ENCODE measurements at places on chromosomes 3 and 15.

DNA sequence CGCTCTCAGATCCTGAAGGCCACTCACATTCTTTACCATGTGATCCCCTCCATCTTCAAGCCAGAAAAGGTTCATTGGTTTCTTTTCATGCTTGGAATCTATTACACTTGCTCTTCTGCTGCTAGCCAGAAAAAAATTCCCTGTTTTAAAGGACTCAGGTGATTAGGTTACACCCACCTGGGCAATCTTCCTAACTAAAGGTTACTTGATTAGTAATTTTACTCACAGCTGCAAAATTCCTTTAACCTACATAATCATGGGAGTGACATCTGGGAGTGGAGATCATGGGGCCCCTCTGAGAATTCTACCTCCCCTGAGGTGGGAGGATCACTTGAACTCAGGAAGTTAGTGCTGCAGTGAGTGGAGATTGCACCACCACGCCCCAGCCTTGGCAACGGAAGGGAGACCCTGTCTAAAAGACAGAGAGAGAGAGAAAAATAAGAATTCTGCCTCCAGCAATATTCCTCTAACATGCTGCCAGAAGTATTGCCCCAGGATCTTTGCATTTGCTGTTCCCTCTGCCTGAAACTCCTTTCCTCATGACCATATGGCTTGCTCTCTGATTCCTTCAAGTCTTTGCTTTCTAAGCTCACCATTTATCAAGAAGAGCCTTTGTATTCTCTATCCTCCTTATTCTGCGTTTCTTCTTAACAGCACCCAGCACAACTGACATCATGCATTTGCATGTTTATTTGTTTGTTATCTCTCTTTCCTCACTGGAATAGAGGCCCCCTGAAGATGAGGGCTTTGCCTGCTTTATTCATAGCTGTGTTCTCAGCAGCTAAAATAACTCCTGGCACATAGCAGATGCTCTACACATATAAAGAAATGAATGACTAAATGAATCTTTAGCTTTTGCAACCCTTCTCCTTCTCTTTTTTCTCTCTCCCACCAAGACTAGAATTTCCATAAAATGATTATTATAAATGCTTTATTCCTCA is 68.2 kb downstream of the EDEM1 start:
- DNase-seq: no peak

DNA sequence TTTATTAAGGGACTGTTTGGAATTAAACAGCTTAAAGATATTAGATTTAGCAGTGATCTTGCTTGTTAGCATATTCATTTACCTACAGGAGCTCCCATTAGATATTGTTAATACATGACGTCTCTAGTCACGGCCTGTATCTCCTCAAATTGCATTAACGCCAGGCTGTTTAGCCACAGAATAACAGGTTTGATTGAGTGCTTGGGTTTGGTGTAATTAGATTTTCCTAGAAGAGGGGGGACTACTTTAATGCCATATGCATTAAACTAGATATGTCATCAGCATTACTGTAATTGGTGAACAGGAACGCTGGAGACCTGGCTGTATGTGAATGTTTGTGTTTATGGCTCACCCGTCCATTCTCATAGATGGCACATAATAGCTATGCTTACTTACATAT is 841.4 kb upstream of the NR2F2 start:
- no peak for DNase-seq

- no peak for DNase-seq
Measured at GRCh38 chr15:81880314-81880713, 165.5 kb downstream of the MEX3B start.

- DNase-seq: no peak
Measured at GRCh38 chr15:79496838-79497237, 64.7 kb downstream of the MINAR1 start.

- DNase-seq: no peak
Measured at GRCh38 chr3:116102037-116102436, 343.2 kb downstream of the LSAMP start.

DNA sequence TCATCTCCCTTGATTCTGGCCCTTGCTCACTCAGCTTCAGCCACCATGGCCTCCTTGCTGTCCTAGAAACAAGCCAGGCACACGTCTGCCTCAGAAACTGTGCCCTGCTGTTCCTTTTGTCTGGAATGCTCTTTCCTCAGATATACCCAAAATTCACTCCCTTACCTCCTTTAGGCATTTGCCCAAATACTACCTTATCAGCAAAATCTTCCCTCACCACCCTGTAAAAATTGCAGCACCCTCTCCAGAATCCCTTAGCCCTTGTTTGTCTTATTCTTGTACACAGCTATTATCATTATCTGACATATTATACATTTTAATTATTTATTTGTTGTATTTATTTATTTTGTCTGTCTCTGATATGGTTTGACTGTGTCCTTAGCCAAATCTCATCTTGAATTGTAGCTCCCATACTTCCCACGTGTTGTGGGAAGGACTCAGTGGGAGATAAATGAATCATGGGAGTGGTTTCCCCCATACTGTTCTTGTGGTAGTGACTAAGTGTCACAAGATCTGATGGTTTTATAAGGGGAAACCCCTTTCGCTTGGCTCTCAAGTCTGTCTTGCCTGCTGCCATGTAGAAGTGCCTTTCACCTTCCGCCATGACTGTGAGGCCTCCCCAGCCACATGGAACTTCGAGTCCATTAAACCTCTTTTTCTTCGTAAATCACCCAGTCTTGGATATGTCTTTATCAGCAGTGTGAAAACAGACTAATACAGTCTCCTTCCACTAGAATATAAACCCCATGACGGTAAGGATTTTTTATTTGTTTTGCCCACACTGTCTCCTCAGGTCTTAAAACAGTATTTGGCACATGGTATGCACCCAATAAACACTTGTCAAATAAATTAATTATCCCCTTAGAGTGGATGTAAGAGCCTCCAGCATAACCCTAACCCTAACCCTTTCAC is 60.0 kb upstream of the STT3B start:
- no peak for DNase-seq

DNA sequence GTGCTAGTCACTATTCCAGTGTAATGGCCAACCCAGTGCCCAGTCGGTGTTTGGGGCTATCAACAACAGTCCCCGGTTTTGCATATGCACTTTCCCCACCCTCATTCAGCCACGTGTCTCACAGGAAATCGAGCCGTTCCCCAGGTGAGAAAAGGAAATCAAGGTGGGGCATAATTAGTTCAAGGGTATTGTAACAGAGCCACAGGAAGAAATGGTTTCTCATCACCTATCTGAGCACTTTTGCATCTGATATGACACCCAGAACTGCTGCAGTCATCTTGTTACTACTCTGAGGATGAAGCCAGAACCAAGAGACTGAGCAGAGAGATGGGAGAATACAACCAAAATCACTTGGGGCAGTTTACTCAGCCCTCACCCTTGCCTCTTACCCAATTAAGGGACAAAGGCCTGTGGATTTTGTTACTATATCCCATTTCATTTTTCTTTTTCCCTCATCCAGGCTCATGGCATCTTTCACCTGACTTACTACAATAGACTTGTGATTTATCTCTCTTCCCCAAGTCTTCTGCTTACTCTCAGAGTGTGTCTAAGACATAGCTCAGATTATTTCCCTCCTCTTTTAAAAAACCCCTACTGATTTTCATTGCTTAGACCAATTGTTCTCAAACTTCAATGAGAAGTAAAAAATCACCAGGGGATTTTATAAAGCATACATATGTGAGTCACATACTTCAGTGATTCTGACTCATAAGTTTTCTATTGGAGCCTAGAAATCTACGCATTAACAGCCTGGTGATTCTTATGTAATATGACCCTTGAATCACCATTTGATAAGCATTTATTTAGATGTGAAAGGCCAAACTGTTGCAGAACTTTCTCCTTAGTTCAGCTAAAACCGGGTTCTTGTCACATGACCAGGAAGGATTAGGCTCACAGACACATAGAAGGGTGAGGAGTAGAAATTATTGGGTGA is 40.5 kb downstream of the TRAT1 start:
- no peak for DNase-seq

GRCh38 chr15:96320703-96321638 is 9.5 kb upstream of the NR2F2 start:
- DNase-seq: no peak

DNA sequence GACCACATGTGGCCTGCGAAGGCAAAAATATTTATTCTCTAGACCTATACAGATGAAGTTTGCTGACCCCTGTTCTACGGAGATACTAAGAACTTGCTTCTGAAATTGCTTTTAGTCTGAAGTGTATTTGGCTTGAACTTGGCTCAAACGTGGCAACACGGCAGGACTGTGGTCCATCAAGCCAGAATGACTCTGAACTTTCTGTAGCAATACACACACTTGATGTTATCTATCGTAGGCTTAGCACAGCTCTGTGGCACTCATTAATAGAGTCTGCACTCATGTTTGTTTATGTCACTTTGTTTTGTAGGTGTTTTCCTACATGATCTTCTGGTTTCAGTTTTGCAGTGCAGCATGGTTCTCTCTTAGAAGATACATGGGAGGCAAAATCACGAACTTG is 298.1 kb downstream of the ADAMTS17 start:
- no peak for DNase-seq

DNA sequence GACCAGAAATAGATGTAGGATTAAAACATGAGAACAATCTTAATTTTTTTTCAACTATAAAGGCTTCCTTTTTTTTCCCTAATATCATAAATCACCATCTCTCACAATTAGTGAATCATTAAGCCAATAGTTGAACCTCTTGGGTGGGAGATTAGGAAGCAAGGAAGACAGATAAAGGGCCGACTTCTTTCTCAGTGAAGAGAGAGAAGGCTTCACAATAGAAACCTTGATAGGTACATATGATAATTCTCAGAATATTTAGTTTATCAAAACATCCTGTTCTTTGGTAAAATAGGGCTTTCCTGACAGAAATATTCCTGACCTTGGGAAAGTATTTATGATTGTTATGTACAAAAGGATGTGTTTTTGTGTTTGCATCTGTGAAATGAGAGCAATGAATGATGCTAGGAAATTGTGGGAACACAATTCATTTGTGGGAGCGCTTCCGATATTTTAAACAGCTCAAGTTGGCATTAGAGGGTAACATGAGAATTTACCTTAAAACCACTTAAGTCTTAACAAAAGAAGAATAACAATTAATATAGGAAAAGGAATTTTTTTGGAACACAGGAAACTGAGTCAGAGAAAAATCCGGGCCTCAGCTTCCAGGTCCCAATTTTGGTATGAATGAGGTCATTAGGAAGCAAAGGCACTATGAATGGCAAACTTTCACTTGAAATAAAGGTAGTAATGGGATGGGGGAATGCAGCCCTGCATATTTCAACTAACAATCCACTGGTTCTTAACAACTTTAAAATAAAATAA is 263.2 kb upstream of the TGFBR2 start:
- DNase-seq: no peak

- no peak for DNase-seq
Measured at GRCh38 chr15:32670623-32671022, 29.1 kb downstream of the SCG5 start.

DNA sequence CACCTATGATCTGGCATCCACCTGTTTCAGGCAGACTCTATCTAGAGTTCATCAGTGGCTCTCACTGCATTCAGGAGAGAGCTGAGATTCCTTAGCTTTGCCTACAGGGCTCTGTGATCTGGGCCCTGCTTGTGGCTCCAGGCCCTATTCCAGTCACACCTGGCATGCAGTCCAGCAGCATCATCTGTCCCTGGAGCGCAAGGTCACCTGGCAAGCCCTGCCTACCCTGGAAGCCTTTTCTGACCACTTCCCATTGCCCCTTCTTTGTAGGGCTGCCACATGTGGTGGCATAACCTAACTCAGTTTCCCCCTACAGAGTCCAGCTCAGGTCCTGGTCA is 115.1 kb upstream of the PLXNA1 start:
- DNase-seq: no peak

GRCh38 chr3:184417619-184418327 is 37.9 kb downstream of the CHRD start:
- DNase-seq: peak; percentile 43

DNA sequence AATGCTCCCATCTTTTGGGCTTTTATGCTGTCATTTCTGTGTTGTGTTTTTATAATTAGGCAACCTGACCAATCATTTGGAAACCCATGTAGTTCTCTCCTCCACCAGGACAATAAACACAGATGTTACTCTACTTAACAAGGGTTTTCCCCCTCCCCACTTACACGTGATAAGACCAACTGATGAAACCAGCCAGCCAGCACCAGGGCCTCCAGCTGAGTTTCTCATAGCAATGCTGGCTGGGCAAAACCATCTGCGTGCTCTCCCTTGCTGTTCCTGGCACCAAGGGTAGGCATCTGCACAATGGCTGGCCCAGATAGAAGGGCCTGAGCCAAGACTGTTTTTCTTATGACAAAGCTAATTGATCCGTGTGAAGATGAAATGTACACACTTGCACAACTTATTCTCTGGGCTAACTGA is 310.4 kb downstream of the PLCL2 start:
- no peak for DNase-seq

- DNase-seq: no peak
Measured at GRCh38 chr15:52532427-52532826, 3.7 kb upstream of the MYO5A start.

DNA sequence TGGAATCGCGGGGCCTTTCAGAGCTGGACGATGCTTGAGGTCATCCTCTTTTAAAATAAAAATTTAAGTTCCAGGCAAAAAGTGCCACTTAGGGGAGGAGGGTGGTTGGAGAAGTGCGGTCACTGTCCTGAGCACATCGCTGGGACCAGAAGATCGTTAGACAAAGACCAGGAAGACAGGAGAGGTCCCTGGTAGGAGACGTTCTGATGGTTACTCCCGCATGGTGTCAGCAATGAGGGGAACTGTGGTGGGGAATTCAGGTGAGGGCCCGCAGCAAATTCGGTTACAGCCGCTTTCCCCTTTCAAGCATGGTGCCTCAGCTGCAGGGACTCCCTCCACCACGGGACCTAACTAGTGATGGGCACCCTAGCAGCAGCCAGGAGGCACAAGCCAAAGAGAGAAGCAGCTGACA is 1.0 kb upstream of the ISY1 start:
- DNase-seq: no peak

- DNase-seq: no peak
Measured at GRCh38 chr3:71942432-71943187, 157.7 kb upstream of the PROK2 start.

- no peak for DNase-seq
Measured at GRCh38 chr3:4845882-4846281, 133.4 kb upstream of the BHLHE40 start.

DNA sequence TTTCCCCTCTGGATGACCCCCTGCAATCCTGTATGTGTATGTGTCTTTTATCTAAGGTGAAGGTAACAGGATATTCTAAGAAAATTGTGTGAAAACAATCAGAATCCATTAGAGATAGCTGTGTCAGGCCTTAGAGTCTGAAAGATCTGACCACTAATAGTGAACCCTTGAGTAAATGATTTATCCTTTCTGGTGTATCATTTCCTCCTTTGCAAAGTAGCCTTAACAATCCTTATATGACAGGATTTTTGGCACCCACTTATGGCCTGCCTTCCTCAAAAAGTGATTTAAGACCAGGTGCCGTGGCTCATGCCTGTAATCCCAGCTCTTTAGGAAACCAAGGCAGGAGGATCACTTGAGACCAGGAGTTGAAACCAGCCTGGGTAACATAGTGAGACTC is 110.2 kb downstream of the RBPMS2 start:
- DNase-seq: no peak

GRCh38 chr15:26098801-26099200 is 235.7 kb upstream of the ATP10A start:
- no peak for DNase-seq

All from activated CD4-positive, CD25-positive, alpha-beta regulatory T cell (primary cell).